HFF-Myc (cell line): ENCODE measurements at places on chromosomes 5 and 9.

DNA sequence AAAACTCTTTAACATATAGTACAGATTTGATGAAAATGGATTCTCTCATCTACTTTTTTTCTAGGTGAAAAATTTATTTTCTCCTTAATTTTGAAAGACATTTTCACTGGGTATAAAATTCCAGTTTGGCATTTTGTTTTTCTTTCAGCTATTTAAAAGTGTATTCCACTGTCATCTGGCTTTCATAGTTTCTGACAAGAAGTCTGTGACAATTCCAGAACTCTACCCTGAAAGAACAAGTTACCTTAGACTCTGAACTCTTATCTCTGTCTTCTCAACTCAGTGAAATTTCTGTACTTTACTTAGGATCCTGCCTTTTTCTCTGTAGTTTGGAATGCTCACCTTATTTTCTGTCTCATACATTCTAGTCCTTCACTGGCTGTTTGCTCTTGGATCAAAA lies 161.7 kb downstream of the RANBP17 start:
- DNase-seq = no peak

DNA sequence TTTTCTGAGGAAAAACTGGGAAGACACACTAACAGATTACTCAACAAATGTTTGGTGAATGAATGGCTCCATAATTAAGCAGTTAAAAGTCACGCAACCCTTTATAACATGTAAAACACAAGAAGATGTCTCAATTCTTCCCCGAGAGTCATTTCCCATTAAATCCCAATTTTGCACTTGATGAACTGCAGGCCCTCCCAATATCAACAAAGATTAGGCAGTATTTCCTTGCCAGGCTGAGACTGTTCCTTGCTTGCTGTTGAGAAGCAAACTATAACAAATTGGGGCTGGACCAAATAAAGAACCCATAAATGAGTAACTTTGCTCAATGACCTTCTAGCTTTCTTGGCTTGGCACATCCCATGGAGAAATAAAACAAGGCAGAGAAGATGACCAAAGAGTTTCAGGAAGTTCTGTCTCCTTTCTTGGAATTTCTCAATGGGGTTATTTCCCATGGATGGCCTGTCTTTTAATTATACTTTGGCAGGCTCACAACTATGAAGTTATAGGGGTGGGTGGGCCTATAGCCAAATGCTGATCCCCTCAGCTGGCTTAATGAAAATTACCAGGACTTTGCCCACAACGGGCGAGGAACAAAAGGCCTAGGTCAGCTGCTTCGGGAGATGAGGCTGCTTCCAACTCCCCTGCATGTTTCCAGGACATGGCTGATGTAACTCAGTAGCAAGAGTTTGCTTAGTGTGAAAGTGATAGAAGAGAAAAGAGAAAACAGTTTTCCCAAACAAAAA lies 243.1 kb upstream of the RFX3 start:
- no peak for DNase-seq

- DNase-seq = no peak
These were observed 65.4 kb upstream of the ARAP3 start for GRCh38 chr5:141747152-141748141.

DNA sequence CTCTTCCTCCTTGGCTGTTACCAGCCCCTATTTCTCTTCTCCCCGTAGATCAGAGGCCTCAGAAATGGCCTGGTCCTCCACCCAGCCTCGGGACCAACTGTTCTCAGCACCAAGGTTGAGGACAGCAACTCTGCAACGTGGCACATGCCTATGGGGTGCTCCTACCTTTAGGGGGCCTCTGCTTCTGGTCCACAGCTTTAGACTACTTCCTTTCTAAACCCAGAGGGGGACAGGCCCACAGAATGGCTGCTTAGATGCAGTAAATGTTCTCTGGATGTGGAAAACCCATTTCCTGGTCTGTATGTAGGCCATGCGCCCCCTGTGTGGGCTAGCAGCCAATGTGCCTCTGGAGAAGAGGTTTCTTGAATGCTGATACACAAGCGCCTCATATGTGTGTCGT lies 68.4 kb downstream of the NRG2 start:
- no peak for DNase-seq

DNA sequence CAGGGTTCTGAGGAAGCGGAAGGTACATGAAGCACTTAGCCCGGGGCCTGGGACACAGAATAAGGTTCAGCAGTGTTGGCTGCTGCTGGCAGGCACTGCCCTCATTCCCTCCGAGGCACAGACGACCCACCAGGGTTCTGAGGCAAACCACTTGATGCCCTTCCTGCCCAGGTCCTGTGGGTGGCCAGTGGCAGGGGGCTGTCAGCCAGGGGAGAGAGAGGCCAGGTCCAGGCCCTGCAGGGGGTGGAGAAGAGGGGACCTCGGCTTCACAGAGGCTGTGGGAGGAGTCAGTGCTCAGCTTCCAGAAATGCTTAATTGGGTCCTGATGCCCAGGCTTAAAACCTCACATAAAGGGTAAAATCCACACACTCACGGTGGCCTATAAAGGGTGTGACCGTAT lies 4.4 kb upstream of the ZDHHC12 start:
- no peak for DNase-seq

DNA sequence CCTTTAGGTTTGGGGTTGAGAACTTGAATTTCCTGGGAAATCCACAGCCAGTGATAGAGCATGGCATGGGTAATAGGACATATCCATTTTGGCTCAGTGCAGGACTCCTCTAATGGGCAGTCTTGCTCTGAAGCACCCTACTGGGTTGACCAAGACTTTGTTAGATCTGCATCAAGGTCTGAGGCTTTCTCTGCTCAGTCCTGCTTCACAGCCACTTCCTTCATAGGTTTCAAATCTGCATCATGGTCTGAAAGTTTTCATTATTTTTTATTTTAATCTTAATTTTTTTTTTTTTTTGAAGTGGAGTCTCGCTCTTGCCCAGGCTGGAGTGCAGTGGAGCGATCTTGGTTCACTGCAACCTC lies 36.5 kb downstream of the KIF2A start:
- no peak for DNase-seq

DNA sequence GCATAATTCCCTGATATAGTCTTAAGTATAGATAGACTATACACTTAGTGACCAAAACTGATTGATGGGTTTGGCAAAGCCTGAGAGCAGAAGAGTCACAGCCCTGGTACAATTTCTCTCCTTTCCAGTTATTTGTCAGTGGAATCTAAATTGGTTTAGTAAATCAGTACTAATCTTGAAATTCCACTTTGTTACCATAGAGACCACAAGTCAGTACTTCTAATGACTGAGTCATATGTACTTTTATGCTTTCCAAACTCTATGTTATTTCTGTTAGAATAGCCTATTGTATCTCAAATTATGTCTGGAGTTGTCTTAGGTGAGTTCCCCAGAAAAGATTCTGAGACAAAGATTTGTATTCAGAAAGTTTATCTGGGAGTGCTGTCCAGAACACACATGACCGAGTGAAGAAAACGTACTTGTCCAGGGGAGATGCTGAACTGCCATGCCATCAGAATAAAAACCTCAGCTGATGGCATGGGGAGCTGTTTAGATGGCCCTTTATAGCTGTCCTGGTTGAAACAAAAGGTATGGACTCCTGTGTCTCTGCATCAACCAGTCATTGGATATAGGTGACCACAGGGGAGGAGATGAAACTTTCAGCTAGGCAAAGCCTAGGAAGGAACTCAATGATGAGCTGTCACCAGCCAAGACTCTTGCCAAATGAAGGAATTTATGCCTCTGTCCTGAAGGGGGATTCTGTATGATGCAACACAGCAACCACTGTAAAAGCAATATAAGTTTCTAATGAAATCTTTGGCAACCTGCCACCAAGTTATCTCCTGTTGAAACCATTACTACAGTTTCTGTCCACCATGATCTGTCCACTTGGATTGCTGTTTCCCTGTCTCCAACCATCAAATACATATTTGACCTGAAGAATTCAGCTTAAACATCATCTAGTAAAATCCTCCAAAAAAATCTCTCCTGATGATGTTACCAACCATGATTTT lies 18.0 kb upstream of the SMC2 start:
- DNase-seq = no peak

GRCh38 chr9:115992834-115993233 lies 160.8 kb upstream of the PAPPA start:
- no peak for DNase-seq

DNA sequence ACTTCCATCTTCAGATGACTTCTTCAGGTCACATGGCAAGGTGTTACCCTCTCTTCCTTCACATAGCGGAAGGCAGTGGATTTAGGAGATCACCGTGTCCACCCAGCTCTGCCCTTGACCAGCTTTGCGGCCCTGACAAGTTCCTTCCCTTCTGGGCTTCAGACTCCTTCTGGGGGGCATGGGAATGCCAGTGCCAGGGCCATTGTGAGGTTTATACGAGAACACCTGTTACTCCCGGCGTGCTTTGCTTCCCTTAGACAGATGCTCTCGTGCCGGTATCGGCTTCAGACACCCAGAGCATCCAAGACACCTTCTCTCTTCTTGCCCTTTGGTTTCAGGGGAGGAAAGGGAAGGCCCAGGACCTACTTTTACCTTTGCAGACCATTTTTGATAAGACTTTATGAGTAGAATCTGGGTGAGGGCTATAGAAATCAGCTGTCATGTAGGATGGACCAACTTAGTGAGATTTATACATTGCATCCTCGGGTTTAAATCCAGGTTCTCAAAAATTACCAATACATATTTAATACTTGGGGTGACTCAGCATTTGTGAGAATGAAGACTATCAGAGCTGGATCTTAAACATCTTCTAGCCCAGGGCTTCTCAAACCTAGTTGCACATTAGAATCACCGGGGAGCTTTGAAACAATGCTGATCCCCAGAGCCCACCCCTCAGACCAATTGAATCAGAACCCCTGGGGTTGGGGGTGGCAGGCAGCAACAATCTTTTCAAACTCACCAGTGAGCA lies 138.2 kb downstream of the MVB12B start:
- DNase-seq = no peak

GRCh38 chr9:33221568-33221884 lies 18.4 kb upstream of the SPINK4 start:
- DNase-seq = no peak
